Glomerular endothelial cell (primary cell): ENCODE measurements at places on chromosomes 4 and X. TPM values are rescaled to one million over a fixed set of nuclear protein-coding genes. Genes with fewer than 3 reads are reported as not detected.

Gene PFKFB1
- total RNA-seq: not detected in 2 replicates

Gene STPG2
- not detected in 2 replicates for total RNA-seq

Gene CAPN6
- not detected in 2 replicates for total RNA-seq

Gene PLAC1
- 0.15 TPM in 1 of 2 replicates, not detected in the other for total RNA-seq

Gene GALNT7
- 63.8 and 66.0 TPM in 2 replicates for total RNA-seq

Gene GLRB
- total RNA-seq: 0.53 and 2.6 TPM in 2 replicates

Gene NUP62CL
- 3.4 TPM in 1 of 2 replicates, not detected in the other for total RNA-seq

Gene TMSB15C
- total RNA-seq: 3.5 and 13.8 TPM in 2 replicates

Gene PRSS12
- total RNA-seq: 0.53 and 1.7 TPM in 2 replicates

Gene GPR82
- total RNA-seq: not detected in 2 replicates
